Panc1 (cell line): ENCODE measurements at places on chromosomes 5 and 9. TPM values are rescaled to one million over a fixed set of nuclear protein-coding genes. Genes with fewer than 3 reads are reported as not detected.

Gene HABP4
- 32.3 TPM for total RNA-seq

Gene RORB
- 0.08 TPM for total RNA-seq

Gene ASTN2
- 3.9 TPM for total RNA-seq

Gene ECSCR
- total RNA-seq, result not detected

Gene C5
- total RNA-seq, result 1.6 TPM

Gene KIF12
- total RNA-seq, result 0.87 TPM

Gene F2RL2
- total RNA-seq, result 0.13 TPM

Gene CCDC192
- not detected for total RNA-seq

Gene SLC6A7
- not detected for total RNA-seq

Gene SLC22A4
- total RNA-seq, result 1.5 TPM

Gene DAB2
- total RNA-seq, result 1.7 TPM

Gene PCA3
- total RNA-seq, result not detected

Gene NOL8
- total RNA-seq, result 30.6 TPM

Gene PCDHGC4
- 0.57 TPM for total RNA-seq

Gene DOCK8
- total RNA-seq, result 1.4 TPM

Gene IL5
- total RNA-seq, result not detected

Gene STKLD1
- total RNA-seq, result 0.74 TPM
